Activated CD4-positive, alpha-beta T cell treated with anti-CD3 and anti-CD28 coated beads for 24 hours (primary cell): ENCODE measurements at places on chromosomes 1 and 21.

DNA sequence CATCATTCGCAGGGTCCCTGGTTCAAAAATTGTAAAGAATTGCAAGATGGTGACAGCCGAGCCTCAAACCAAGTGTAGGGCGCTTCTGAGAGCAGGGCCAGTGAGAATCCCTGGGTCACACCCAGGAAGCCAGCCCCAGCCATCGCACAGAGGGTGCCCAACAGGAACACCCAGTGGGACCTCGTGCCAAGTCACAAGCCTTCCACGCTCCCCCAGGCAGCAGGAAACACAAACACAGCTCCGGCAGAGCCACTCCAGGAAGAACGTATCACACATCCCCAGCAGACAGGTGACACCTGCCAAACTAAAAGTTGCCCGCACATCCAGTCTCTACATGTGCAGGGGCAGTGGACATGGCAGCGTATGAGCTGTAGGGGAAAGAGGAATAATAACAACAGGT, 20.2 kb downstream of the DHRS3 start:
- DNase-seq = no peak

- DNase-seq = no peak
These were observed 3.7 kb upstream of the UCK2 start for GRCh38 chr1:165823552-165824268.

DNA sequence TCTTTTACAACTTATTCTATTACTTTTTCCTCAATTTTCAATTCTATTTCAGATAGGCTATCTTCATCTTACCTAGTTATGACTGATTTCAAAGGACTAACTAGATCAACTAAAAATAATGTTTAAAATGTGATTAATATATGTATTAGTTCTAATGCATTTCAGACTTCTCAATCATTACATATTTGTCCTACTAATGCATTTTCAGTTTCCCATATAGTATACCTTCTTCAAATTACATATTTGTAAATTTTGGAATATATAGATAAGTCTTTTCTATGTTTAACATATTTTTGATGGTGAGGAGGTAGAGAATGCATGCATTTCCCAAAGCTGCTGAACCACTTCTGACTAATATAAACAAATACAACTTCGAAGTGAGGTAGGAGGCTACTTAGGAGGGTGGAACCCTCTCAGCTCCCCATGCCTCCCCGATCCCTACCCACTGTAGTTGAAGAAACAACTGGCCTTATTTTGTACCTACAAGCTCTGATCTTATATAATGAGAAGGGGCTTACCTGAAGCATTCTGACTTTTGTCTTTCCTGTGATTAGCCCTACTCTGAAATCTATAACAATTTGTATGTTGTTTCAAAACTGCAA, 1.7 kb downstream of the TRMT1L start:
- no peak for DNase-seq

GRCh38 chr21:41160036-41160435, 7.9 kb upstream of the BACE2 start:
- no peak for DNase-seq

DNA sequence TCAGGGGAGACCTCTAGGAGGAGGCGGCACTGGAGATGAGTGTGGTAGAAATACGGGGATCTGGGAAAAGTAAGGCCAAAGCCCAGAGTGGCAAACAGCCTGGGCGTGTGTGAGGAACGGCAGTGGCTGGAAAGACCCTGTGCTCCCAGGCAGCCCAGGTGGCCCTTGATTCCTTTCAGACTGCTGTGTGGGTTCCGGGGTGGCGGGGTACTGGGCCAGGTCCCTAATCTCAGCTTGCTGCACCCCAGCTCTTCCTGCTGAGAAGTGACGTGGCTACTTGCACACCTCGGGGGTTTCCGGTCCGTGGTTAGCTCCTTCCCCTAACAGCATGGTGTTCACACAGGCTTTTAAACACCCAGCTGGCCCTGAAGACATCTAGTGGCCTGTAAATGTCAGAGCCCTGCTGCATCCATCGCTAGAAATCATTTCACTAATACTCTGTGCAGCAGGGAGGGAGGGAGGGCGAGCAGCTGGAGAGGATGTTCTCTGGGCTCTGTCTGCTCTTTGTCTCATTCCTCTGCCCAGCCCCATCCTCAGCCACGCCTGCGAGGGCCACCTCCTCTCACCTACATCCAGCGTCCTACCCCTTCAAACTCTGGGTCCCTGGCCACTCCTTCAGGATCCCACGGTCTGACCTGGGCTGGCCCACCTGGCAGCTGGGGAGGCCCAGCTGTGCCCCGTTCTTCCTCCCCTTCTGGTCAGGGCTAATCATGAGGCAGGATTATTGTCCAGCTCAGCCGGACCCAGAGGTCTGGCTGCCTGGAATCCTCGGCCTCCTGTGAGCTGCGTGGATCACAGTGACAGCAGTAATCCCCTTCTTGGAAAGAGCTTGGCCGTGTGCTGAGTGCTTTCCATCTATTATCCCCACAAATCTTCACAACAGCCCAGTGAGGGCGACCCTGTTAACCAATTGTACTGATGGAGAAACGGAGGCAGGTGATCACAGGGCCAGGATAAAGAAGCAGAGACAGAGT, 7.2 kb downstream of the ZDHHC18 start:
- peak; percentile 63 for DNase-seq

- DNase-seq = no peak
These were observed 231.1 kb downstream of the SIPA1L2 start for GRCh38 chr1:232398823-232399222.

GRCh38 chr1:1628754-1629429, 3.1 kb upstream of the MMP23B start:
- peak; percentile 40 for DNase-seq

DNA sequence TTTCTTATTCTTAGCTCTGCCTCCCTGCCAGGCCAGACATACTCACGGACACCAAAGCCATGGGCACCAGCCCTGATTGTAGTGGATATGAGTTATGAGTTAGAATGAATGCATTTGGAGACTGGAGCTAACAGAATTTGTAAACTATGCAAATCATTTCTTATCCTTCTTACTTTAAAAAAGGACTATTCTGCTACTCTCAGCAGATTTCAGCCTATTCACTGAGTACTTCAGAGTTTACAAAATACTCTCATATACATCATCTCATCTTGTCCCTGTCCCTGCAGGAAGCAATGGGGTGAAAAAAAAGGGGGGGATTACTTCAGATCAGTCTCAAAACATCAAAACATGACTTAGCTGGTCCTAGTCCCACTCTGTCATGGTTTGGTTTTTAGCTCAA, 541.4 kb upstream of the PLXNA2 start:
- no peak for DNase-seq

GRCh38 chr1:231467986-231468385, 45.9 kb upstream of the EGLN1 start:
- DNase-seq = no peak

DNA sequence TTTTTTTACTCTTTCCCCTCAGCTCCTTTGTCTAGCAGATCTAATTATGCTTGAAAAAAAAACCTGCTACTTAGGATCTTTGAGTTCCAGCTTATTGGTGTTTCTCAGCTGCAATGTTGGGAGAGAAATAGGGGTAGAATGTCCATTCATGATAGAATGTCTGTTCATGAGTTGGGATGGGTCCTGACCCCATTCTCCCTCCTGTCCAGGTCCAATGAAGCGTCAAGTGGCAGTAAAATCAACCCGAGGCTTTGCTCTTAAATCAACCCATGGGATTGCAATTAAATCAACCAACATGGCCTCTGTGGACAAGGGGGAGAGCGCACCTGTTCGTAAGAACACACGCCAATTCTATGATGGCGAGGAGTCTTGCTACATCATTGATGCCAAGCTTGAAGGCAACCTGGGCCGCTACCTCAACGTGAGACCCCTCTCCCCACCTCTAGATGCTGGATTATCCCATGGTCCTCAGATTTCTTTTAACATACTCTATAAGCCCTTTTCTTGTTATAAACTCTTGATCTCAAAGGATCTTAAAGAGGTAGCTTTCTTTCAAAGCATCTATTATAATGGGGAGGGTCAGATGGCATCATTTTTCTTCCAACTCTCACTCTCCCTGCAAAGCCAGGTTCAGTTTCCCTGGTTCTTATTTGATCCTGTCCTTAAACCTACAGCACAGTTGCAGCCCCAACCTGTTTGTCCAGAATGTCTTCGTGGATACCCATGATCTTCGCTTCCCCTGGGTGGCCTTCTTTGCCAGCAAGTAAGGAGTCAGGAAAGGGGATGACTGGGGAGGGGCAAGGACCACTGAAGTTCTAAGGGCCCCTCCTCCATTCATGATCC, 11.1 kb downstream of the CERS2 start:
- no peak for DNase-seq

DNA sequence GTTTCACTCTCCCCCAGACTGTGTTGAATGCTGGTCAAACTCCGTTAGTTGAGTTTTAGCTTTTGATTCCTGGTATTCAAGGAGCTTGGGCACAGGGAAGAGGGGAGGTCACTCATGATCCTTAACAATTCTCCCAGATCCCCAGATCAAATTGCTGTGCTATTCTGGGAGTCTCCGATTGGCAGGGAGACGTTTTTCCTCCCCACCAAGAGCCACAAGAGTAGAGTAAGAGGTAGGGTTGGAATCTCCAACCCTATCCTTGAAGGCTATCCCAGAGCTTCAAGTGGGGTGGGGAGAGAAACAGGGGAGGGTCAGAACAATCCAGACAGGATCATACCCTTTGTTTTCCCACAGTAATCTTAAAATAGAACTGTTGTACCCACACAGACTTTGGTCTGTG, 576 bp upstream of the TPM3 start:
- DNase-seq = no peak

- no peak for DNase-seq
These were observed 1.8 kb downstream of the BARHL2 start for GRCh38 chr1:90715309-90715708.

DNA sequence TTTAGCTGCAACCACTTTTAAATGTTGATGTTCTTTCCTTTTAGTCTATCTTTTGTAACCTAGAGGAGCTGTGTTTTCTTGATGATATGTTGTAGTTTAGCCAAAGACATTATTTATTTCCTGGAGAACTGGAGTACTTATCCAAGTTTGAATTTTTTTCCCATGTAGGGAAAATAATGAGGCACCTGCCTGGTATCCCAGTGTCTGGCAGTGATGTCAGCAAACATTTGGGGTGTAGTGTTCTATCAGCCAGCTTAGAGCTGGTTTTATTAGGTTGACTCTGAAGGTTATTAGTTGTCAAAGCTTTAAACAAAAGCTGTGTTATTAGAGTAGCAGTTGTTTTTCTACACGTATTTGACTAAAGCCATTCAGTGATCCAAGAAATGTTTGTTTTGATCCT, 3.2 kb downstream of the CTPS1 start:
- DNase-seq = no peak

DNA sequence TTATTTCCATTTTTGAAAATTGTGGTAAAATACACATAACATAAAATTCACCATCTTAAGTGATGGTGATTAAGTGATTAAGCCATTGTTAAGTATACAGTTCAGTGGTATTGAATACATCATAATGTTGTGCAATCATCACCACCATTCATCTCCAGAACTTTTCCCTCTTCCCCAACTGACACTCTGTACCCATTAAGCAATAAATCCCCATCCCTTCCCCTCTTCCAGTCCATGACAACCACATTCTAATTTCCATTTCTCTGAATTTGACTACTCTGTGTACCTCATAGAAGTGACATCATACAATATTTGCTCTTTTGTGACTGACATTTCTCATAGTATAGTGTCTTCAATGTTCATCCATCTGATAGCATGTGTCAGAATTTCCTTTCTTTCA, 124.8 kb downstream of the DISC1 start:
- no peak for DNase-seq

DNA sequence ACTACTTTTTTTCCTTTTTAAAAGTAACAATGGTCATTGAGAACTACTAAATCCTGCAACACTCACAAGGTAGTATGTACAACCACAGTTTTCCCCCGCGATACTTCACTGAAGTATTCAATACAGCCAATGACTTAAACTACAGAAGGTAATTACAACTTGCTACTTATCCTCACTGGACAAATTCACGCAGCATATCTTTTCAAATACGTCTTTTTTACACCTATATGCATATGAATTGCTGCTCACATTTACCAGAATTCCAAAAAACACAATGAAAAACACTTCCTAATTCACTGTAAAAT, 12.4 kb downstream of the NRIP1 start:
- no peak for DNase-seq

GRCh38 chr1:236417336-236417735, 23.2 kb downstream of the EDARADD start:
- no peak for DNase-seq

DNA sequence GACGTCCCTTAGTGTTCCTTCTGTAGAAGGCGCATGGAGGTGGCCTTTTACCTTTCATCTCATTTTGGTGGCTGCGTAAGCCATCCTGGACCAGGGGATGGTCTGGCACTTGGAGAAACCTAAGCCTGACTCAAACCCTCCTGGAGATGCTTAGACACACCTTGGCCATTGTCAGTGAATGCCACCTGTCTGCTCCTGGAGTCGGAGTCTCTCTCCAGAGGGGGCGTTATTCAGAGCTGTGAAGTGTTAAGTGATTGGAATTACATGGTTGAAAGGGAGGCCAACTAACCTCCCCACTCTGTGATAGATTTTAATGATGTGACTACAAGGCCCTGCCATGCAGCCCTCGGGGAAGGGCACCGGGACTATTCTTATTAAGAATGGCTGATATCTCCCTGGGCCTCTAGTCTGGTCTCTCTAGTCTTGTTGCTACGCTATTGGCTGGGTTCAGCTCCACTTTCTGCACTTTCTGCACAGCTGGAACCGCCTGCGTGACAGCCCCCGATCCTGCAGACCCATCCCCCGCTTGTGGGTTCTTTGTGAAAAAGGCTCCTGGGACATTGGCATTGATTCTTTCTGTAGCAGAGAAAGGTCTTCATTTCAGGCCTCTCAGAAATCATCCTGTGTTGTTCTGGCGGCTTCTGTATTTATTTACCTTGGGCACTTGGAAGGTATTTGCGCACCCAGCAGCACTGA, 4.2 kb downstream of the RASSF5 start:
- DNase-seq = no peak

- no peak for DNase-seq
These were observed 29.8 kb upstream of the IFNGR2 start for GRCh38 chr21:33373451-33373850.

DNA sequence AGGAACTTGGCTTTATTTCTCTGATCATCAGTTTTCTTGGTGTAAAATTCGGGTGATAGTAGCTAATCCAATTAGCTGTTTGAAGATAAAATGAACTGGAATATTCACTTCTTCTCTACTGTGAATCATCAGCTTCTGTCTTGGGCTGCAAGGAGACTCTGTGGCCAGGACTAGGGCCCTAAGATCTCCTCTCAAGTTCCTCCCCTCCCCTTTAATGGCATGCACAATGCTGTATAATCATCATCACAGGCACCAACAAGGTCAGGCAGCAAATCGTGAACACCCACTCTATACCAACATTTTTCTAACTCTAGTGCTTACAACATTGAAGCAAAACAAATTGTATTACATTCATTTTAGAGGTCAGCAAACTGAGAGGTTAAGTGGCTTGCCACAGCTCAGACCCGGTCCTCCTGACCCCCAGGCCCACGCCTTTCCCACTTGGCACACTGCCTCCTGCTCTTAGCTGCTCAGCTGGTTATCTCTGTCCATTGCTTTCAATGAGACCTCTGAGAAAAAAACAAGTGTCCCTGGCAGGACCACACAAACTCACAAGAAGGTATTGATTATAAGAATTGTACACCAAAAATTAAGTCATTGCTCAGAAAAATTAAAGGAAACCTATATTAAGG, 31.8 kb downstream of the LRRC52 start:
- DNase-seq = no peak
